Nasal cavity respiratory epithelium epithelial cell of viscerocranial mucosa (primary cell): ENCODE measurements at places on chromosomes 4 and X. TPM values are rescaled to one million over a fixed set of nuclear protein-coding genes. Genes with fewer than 3 reads are reported as not detected.

Gene STPG2
- total RNA-seq = 0.34 and 0.36 TPM in 2 replicates

Gene TLR1
- total RNA-seq = 0.34 and 0.78 TPM in 2 replicates

Gene DMRTC1
- not detected in 2 replicates for total RNA-seq

Gene CLIC2
- total RNA-seq = under 0.01 and 0.14 TPM in 2 replicates

Gene UGT2A1
- total RNA-seq = not detected in 2 replicates

Gene ENPEP
- total RNA-seq = 0.34 TPM in 1 of 2 replicates, not detected in the other

Gene BTK
- total RNA-seq = not detected in 2 replicates

Gene CCSER1
- total RNA-seq = 9.6 and 19.6 TPM in 2 replicates

Gene SPIN2B
- total RNA-seq = 3.1 and 4.9 TPM in 2 replicates

Gene DCAF4L1
- total RNA-seq = 0.34 and 0.36 TPM in 2 replicates

Gene PAGE2
- not detected in 2 replicates for total RNA-seq

Gene GSTCD
- total RNA-seq = 17.3 and 19.5 TPM in 2 replicates

Gene ZNF630
- total RNA-seq = 1.4 and 3.6 TPM in 2 replicates
